ENCODE measurements at places on chromosomes 13 and 19.

GRCh38 chr19:335072-335471 is 9.5 kb downstream of the MIER2 start:
- no peak for DNase-seq

DNA sequence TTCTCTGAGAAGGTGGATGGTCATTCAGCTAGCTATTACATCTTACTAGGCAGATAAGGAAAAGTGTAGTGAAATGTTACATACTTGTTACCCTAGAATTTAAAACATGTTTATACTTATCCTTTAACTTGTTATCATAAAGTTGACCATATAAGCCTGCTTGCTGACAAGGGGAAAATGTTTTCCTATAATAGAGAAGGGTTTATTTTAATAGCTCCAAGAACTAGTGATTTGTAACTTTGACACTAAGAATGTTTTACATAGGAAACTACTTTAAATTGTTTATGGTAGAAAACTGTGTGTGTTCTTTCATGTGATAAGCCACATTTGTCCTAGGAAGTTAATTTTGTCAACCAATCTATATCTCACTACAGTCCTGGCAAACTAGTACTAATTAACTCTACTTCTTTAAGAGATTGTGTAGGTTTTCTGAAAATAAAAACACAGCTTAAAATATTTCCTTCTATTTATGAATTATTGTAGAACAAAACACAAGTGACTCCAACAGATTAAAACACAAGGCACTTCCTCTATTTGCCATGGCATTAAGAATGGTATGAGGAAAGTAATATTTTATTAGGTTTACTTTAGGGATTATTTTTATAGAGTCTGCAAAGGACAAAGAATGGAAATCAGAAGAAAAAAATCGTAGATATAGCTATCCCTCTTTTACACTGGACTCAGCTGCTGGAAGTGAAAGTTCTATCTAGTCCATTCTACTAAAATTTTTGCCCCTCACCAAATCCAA is 233.3 kb upstream of the NBEA start:
- no peak for DNase-seq

- DNase-seq = no peak
These were observed 223.2 kb upstream of the PCDH17 start for GRCh38 chr13:57408312-57408711.

GRCh38 chr13:42066542-42066941 is 18.1 kb downstream of the DGKH start:
- DNase-seq = no peak

- DNase-seq = no peak
These were observed 28.6 kb upstream of the NDUFS7 start for GRCh38 chr19:1354970-1355567.

Measured in activated T-helper 1 cell treated with Interleukin-2 at 50 U/mL for 16 hours (primary cell).